ENCODE measurements at places on chromosomes 12 and 14. TPM values are rescaled to one million over a fixed set of nuclear protein-coding genes. Genes with fewer than 3 reads are reported as not detected.

The EFS gene
- 10.3 TPM for total RNA-seq

DNA sequence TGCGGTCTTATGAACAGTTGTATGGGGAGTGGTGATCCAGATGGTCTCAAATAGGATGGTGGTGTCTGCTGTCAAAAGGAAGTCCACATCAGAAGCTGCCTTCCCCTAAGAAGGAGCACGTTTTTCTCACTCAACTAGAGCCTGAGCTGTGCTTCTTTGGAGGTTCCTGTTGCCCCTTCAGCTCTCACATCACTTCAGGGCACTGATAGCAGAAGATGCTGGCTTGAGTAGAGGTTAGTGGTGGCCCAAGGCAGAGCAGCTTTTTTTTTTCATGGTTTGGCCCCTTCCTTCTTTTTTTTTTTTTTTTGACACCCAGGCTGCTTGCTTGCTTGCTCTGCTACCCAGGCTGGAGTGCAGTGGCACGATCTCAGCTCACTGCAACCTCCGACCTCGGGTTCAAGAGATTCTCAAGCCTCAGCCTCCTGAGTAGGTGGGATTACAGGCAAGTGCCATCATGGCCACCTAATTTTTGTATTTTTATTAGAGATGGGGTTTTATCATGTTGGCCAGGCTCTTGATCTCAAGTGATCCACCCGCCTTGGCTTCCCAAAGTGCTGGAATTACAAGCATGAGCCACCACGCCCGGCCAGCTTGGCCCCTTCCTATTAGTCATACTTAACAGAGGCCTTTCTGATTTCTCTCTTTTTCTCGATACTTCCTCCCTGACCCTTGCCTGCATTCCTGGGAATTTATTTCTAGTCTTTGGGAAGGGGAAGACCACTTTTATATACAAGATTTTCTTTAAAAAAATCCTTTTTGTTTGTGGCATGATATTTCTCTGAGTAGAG lies 31.6 kb downstream of the KLRD1 start:
- peak; percentile 21 for DNase-seq

DNA sequence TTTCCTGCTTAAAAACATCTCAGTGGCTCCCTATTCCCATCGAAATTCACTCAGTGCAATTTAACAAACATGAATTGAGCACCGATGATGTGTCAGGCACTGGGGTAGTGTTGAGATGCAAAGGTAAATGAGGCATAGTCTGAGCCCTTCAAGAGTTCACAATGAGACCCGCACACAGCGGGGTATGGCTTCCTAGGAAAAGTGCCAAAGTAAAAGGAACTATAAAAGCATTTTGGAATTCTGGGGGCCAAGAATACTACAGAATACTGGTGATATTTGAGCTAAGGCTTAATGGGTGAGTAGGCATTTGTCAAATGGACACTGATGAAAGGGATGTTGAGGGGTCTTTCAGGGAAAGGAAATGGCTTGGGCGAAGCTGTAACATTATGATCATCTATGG lies 315.4 kb downstream of the DPF3 start:
- no peak for DNase-seq

DNA sequence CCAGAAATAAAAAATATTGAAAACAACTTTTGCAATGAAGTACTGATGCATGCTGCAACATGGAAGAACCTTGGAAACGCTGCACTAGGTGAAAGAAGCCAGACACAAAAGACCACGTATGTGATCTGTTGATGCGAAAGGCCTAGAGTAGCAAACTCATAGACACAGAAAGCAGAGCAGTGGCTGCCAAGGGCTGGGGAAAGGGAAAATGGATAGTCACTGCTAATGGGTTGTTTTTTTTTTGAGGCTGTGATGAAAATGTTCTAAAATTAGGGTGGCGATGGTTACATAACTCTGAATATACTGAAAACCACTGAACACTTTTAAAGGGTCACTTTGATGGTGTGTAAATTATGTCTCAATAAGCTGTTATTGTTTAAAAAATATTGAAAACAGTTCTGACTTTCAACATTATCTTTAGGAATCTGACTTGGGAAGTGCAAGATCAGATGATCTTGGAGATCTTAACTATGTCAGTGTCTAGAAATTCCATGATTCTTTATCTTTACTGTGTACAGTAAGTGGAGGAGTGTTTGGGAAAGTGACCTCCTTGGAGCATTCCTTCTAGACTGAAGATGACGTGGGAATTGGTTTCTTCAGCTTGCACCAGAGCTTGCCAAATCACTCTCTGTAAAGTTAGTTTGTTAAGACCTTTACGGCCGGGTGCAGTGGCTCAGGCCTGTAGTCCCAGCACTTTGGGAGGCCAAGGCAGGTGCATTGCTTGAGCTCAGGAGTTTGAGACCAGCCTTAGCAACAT lies 12.4 kb downstream of the MLXIP start:
- DNase-seq, result no peak

DNA sequence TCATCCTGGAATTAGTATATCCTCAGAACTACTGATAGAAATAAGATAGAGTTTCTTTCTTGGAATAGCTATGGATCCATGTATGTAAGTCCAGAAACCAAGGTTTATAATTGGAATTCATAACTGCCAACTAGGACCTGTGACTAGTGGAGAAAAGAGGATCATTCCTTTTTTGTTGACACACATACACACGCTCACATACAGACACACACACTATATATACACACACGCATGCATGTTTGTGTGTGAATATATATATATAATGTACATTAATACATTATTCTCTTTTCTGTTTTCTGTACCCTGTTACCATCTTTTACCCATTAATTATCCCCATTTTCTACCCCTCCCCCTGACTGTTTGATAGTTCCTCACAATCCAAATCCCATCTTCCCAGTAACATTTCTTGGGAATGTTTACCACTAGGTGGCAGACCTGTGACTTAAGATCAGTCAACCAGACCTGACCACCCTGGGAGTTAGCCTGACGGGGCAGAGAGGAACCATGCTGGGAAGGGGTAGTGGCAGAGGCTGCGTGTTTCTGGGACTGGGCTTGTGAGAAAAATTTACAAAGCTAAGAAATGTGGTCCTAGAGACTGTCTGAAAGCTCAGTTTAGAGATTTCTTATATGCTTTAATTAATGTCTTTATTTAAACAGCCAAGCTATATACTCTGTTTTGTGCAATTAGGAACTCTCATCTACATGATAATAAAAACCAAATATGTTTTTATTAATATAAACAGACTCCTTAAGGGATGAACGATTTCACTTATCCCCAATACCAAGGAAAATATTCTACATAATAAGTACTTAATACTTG lies 308.0 kb downstream of the PPFIA2 start:
- DNase-seq, result peak; percentile 21

GRCh38 chr12:60174941-60175340 lies 579.1 kb downstream of the SLC16A7 start:
- no peak for DNase-seq

DNA sequence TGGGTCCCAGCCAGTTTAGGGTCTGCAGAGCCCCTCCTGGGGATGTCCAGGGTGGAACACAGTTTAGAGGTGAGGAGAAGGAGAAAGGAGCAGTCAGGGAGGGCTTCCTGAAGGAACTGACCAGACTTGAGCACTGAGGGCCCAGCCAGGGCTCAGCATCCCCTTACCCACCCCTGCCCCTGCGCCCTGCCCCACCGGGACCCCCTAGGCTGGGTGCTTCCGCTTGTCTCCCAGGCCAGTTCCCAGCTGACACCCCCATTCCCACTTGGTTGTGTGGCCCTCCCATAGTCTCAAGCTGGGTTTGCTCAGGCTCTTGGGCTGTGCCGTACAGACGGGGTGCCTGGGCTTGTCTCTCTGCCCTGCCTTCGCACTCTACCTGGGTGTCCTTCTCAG lies 26.3 kb upstream of the KIF26A start:
- DNase-seq, result peak; percentile 13

DNA sequence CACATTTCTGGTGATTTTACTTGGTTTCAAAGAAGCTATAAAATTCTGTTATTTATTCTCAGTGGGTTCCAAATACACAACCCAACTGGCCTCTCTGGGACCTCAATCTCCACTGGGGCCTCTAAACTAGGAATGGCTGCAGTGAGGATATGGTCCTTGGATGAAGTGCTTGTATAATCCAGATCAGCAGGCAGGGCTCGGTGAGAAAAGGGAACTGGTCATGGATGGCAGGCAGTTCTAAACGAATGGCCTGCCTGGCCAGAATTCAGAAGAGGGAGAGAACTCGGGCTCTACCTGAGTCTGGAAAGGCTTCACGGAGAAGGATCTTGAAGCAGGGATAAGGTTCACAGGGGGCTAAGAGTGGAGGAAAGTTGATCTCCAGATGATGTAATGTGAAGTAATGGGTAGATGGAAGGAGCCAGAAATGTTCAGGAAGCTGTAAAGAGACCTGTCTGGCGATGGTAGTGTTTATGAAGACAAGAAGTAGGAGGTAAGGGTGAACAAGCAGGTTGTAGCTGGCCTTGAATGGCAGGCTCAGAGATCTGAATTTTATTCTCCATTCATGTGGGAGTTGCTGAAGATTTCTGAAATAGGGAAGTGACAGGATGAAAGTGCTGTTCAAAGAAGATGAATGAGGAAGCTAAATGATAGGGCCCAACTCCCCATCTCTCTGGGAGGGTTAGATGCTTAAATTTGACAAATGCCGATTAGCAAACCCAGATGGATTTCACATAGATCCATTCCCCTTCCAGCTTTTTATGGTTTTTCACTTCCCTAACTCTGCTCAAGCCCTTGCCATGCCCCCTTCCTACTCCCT lies 31.5 kb upstream of the ANO6 start:
- DNase-seq, result no peak

The GUCY2C gene
- total RNA-seq, result not detected

The CCDC184 gene
- total RNA-seq, result 1.4 TPM

The ADCY4 gene
- 43.9 TPM for total RNA-seq

GRCh38 chr14:90454041-90455000 lies 57.5 kb downstream of the CALM1 start:
- DNase-seq, result peak; percentile 89

GRCh38 chr12:549476-550082 lies 89.8 kb downstream of the B4GALNT3 start:
- DNase-seq, result no peak

The POTEM gene
- not detected for total RNA-seq

DNA sequence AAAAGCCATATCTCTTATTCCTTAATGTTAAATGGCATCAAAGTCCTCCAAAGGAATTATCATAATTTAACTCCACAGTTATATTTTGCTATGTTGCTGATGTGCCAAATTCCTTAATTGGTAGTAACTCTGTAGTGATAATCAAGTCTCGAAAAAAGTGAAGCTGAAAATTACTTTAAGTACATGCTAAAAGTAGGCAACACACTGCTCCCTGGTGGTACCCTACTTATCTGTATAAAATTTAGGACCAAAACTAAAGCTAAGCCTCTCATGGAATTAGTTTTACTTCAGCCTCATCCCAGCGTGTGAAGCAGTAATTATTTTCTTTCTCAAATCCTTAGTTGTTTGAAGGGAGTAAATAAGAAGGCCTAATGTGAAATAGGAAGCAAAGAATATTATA lies 132.8 kb downstream of the TTLL5 start:
- DNase-seq, result no peak

- DNase-seq, result no peak
Measured at GRCh38 chr14:55043528-55043927, 7.9 kb upstream of the MAPK1IP1L start.

- DNase-seq, result no peak
Measured at GRCh38 chr14:86055512-86056075, 525.6 kb downstream of the FLRT2 start.

DNA sequence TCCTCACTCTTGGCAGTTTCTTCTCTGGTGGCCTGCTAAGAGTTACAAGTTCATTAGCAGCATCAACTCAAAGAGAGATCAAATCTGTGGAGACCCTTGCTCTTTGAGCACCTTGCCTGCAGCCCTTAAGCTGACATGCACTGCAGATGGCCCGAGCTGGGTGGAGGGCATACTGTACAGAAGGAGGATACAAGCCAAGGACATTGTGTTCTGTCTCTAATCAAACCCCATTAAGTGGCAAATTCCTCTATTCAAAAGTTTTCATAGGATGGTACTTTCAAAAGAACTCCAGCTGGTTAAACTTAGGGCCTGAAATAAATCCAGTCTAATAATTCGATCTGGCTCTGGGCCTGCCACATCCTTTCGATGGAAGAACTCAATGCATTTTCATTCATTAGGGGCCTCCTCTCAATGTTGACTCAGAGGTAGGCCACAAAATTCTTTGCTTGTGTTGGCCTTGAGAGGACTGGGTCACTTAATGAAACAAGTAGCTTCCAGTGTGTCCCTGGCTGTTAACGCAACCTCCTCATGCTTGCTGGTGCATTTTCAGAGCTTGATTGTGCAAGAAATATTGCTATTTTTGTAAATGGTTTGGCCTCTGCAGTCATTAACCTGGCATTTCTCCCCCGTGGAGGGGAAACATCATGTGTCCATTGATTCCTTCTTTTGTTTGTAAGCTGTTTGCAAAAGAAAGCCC lies 318.2 kb downstream of the NUAK1 start:
- peak; percentile 48 for DNase-seq

GRCh38 chr14:85054178-85054577 lies 475.8 kb upstream of the FLRT2 start:
- DNase-seq, result no peak

DNA sequence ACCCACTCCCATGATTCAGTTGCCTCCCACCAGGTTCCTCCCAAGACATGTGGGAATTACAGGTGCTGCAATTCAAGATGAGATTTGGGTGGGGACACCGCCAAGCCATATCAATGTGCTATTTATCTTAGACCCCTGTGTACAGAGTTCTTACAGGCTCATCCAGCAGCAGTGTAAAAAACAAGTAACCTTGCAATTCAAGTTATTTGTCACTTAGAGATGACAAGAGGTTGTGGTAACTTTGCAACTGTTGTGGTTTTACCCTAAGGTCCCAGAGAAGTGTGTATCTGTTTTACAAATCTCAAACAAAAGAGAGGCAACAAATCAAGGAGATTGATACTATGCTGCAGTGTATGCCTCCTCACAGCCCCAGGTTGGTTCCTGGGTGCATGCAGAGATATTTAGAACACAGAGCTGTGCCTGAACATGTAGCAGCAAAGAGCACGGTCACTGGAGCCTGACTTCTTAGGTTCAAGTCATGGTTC lies 11.5 kb upstream of the HELB start:
- DNase-seq, result no peak

GRCh38 chr12:120816363-120816762 lies 87.8 kb downstream of the SPPL3 start:
- no peak for DNase-seq

The TSHR gene
- not detected for total RNA-seq

The WSCD2 gene
- 0.44 TPM for total RNA-seq

DNA sequence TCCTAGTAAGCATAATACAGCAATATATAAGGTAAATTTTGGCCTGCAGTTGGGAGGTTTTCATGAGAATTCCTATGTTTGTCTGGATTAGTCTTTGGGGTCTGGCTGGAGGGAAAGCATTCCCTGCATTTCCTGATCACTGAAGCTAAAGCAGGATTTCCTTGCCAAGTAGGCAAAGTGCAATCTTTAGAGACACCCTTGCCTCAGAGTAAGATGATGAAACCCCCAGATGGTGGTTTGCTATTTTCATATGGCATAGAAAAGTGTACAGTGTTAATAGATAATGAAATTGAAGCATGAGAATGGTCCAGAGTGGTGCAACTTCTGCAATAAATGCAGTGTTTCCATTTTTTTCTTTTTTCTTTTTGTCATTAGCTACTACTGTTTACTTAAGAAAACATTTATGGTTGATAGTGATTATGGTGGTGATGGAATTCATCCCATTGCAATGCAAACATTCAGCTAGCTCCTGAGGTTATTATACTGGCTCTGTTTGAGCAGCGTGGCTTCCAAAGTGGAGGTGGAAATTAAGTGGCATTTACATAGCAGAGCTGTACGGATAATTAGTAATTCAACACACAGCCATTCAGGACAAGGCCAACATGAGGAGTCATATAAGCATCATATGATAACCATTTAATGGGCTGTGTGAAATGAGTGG lies 276.3 kb downstream of the DUSP6 start:
- no peak for DNase-seq
